ENCODE measurements at places on chromosomes 4 and X.

DNA sequence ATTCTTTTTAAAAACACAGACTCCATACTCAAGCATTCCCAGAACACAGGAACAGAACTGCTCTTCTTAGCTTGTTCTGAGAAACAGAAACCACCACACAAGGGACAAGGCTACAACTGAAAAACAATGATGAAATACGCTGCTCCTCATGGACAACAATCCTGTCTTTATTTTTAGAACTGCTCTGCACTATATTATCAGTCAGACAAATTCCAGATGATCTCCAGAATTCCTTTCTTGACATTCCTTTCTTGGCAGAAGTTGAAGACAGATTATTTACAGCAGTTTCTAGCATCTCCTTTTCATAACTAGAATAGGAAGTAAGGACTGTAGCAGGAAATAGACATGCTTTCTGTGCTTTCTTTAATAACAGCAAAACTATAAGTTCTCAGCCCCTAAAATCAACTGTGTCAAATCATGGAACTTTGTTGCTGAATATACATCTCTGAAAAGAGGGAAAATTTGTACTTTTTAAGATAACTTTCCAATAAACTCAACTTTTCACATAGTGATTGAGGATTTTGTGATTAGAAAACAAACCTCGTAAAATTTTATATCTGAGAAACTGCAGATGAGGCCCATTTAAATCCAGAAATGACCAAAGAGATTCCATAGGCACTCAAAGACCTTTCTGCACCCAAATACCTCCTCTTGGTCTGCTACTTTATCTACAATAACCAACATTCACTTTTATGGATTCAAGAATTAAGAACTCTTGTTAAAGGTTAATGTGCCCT lies 35.9 kb downstream of the ANTXR2 start:
- no peak for DNase-seq

GRCh38 chrX:119672426-119672825 lies 20.5 kb downstream of the SEPTIN6 start:
- no peak for DNase-seq

GRCh38 chr4:78612398-78613178 lies 61.0 kb downstream of the ANXA3 start:
- no peak for DNase-seq

DNA sequence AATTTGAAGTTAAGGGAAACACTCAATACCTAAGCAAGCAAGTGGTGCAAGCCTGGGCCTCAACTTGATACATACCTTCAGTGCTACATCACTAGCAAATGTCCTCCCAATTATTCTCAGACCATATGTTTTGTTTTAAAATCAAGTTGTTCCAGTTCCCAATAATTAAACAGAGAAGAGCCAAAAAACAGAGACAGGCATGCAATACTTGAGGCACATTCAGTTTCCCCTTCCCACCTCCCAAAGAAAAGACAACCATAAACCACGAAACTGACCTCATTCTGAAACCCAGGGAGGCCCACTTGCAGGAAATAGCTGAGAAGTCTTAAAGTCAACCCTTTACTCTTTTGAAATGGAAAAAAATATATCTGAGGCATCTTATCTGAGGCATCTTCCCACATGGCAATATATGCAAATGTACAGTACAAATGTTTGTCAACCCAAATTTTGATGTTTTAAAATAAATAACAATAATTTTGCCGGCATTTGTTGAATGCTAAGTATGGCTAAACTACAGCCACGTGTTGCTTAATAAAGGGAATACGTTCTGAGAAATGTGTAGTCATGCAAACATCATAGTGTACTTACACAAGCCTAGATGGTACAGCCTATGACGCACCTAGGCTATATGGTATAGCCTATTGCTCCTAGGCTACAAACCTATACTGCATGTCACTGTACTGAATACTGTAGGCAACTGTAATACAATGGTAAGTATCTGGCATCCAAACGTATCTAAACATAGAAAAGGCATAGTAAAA lies 147.5 kb downstream of the TSPAN5 start:
- DNase-seq, result no peak

DNA sequence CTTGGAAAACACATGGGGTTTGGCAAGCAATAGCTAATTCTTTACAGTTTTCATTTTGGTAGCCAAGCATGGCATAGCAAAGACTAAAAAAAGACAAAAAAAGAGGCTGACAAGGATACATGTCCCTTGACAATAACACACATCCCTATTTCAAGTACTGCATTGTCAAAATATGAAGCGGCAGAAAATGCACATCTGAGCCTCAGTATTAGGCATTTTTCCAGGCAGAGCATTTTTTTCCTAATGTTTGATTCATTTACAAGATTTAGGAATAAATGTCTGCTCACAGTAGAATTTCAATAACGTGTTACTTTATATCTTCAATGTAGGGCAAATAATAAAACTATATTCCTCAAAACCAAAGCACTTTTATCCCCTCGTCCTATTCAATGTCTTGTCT lies 216.3 kb upstream of the PCDH18 start:
- no peak for DNase-seq

- no peak for DNase-seq
Observed at GRCh38 chr4:82705928-82706300, 92.7 kb downstream of the SCD5 start.

GRCh38 chrX:148813967-148814366 lies 313.6 kb downstream of the AFF2 start:
- no peak for DNase-seq

DNA sequence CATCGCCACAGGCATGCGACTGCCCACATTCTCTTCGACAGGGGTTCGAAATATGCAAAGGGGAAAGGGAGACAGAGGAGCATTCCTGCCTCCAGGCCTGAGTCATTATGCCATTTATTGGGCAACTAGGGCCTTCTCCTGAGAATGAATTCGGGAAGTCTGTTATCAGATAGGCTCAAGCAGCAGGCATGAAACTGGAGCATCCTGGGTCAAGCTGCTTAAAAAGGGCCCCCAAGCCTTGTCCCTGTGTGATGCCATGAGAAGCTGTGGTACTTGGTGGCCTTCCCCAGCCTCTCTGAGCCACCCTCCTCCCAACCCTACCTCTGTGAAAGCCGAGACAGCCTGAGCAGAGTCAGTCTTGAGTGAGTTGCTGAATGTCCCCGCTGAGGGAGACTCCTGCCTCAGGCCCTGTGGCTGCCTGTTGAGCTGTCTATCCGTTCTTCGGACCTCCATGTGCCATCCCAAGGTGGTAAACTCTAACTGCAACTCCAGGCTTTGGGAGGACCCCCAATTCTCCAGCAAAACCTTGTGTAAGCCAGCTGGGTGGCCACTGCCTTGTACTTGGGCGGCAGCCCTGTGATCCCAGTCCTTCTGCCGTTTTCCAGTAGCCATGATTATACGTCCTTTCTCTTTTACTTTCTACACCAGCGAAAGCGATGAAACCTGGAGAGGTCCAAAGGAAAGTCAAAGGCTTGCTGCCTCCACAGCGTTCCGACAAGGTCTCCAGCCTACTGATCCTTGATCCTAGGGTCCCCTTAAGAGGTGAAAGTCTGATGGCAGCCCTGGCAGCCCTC lies 37.7 kb downstream of the NBDY start:
- no peak for DNase-seq

GRCh38 chr4:42480281-42480680 lies 83.0 kb downstream of the SHISA3 start:
- no peak for DNase-seq

- no peak for DNase-seq
Observed at GRCh38 chr4:163590619-163591264, 96.3 kb downstream of the TMA16 start.

- no peak for DNase-seq
Observed at GRCh38 chr4:3670521-3671519, 95.4 kb upstream of the ADRA2C start.

DNA sequence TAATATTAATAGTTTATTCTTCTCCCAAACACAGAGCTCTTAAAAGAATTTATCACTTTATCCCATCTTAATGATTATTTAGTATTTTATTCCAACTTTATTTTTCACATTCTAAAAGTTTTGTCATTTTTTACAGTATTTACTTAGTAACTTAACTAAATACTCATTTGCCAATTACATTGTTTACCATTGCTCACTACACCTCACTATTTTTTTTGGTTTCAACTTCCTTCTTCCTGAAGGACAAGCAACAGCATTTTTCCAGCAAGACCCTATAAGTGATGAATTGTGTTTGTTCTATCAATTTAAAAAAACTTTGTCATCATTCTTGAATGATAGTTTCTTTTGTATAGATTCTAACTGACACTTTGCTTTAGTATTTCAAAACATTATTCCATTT lies 19.4 kb upstream of the SRD5A3 start:
- no peak for DNase-seq

DNA sequence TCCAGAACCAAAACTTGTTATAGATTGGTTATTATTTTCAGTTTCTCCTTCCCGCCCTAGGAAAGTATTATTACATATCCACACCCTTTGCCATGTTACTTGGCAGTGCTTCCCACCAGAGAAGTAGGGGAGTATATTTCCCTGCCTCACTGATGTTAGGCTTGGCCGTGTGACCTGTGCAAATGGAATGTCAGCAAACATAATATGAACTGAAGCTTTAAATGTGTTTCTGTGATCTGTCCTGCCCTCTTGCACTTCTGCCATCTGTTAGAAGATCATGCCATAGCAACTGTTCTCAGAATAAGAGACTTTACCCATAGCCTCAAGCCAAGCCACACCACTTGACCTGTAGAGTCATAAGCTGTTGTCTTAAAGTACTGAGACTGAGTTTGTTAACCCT lies 36.7 kb upstream of the NEUROG2 start:
- DNase-seq, result no peak

GRCh38 chrX:25108481-25108880 lies 92.7 kb upstream of the ARX start:
- no peak for DNase-seq

GRCh38 chrX:69551421-69552009 lies 47.4 kb downstream of the NALF2 start:
- DNase-seq, result no peak

- no peak for DNase-seq
Observed at GRCh38 chr4:139978692-139979091, 175.3 kb downstream of the MAML3 start.

DNA sequence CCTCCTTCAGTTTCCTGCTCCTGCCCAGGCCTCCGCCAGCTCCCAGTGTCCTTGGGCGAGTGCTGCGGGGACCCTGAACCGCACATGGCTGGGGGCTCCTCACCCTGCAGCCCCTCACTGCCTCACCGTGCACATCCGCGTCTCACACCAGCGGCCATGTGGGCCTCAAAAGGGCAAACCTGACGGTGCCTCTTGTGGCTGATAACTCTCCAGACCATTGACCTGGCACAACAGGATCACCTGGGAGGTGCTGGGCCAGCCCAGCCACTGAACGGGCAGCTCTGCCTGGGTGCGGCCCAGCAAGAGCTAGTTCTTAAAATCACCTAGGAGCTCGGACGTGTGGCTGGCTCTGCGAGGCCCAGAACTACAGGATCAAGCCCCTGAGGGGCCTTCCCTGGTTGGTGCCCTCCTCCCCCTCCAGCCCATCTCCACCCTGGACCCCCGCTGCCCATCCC lies 4.1 kb upstream of the S100P start:
- DNase-seq, result no peak

DNA sequence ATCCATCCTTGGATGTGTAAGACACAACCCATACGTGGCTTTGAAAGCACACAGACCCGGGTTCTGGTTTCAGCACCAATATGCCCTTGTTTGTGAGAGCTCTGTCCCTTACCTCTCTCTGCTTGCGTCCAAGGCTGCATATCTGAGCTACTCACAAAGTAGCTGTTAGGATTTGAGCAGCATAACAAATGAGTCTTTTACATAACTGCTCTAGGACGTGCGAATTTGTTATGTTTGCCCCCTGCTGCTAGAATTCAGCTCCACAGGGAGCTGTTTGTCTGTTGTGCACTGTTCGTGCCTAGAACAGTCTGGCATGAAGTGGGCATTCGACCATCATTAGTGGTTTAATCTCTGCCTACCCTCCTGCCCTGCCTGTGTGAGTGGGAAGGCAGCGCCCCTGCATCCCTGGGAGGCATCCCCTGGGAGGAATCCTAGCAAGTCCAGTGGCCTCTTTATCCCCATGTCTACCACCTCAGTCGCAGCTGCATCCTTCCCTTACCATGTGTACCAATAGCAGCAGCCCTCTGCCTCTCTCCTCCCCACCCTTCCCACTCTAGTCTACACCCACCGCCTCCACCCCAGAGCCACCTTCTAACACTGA lies 42.1 kb downstream of the SLC2A9 start:
- DNase-seq, result no peak

DNA sequence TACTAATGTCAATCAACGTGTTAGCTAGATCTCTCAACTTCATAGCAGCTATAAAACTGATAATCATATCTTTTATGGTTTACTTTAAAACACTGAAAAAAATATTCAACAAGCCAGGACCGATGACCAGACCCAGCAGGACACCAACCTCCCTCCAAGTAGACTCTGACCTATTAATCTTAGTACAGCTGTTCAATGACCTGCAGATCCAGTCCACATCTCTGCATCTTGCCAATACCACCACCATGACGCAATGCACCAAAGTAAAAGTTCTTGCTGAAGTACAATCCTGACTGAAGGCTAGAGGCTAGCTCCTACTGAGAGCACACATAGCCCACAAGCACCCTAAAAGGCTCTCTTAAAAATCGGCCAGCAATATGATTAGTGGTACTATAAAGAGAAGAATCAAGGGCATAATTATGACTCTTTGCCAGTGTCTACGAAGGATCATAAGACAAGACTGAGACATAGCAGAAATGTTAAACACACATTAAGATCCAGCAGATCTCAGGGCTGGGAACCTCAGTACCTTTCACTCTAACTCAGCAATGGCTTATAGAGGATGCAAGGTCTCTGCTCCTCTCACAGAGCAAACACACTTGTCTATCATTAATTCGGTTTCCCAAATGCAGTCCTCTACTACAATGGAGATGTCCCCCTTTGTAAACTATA lies 7.6 kb downstream of the MED14 start:
- no peak for DNase-seq

GRCh38 chr4:16262188-16262587 lies 35.9 kb upstream of the TAPT1 start:
- DNase-seq, result no peak

DNA sequence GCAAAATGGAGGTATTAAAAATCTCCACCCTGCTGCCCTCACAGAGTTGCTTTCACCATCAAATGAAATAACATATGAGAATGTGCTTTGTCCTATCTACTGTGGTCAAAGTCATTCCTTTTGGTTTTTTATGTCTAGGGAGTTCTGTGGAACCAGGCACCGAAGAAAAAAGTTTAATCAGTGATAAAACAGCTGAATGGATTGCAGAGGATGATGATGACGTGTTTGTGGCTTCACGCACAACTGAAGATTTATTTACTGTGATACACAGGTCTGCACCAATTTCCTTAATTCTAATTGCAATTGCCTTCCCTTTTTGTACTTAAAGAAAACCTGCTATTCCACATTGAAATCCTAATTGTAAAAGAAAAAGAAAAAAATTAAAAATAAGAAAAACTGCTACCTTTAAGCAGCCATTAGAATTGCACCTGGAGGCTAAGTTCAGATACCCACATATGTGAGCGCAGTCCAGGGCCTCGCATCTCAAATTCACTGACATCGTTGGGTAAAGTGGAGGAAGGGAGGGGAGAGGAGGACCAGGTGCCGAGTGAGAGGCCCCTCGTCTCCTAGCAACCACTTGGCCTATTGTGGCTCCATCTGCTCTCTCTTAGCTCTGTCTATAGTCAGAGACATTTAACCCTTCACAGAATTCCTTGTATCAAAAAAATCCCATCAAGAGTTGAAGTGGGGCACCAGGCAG lies 10.5 kb upstream of the RTL5 start:
- no peak for DNase-seq

GRCh38 chr4:74638689-74639088 lies 155.6 kb downstream of the BTC start:
- no peak for DNase-seq

Measured in activated CD8-positive, alpha-beta memory T cell treated with anti-CD3 and anti-CD28 coated beads for 1 hour (primary cell).